ENCODE measurements at places on chromosomes 7 and 10.
A peak's percentile ranks its signal among the peaks of the same experiment; 100 is the strongest.

GRCh38 chr10:43585981-43586729 lies 11.7 kb upstream of the ZNF239 start:
- no peak for DNase-seq

DNA sequence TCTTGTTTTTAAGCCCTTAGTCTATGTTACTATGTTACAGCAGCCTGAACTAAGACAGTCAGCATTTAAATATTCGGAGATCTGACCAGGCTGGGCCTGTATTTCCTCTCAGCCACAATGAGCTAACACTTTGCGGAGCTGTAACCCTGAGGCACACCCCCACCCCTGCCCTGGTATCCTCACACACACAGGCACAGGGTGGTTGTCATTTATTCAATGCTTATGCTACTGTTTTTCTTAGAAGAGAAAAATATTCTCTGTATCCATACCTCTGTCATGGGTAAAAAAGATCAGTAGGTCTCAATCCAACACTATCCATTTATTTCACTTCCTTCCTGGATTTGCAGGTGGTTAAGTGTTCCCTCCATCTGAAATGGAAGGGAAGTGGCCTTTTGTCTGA lies 80.3 kb upstream of the TRIL start:
- no peak for DNase-seq

- DNase-seq: no peak
These were observed 84.5 kb downstream of the AVL9 start for GRCh38 chr7:32579776-32580175.

DNA sequence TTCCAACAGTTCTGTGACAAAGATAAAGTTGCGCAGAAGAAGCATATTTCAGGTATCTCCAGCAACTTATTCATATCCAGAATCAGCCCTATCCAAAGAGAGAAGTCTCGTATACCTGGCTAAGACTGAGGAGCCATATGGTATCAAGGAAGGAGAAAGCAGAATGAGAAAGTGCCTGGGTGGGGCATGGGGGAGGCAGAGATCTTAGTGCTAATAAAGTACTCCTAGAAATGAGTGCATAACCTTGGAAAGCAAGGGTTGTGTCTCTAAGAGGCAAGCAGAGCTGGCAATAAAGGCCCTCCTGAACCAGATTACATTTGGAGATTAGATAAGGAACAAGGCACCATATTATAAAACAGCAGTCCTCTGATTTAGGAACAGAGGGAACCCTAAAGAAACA lies 12.7 kb downstream of the TASOR2 start:
- DNase-seq: no peak

DNA sequence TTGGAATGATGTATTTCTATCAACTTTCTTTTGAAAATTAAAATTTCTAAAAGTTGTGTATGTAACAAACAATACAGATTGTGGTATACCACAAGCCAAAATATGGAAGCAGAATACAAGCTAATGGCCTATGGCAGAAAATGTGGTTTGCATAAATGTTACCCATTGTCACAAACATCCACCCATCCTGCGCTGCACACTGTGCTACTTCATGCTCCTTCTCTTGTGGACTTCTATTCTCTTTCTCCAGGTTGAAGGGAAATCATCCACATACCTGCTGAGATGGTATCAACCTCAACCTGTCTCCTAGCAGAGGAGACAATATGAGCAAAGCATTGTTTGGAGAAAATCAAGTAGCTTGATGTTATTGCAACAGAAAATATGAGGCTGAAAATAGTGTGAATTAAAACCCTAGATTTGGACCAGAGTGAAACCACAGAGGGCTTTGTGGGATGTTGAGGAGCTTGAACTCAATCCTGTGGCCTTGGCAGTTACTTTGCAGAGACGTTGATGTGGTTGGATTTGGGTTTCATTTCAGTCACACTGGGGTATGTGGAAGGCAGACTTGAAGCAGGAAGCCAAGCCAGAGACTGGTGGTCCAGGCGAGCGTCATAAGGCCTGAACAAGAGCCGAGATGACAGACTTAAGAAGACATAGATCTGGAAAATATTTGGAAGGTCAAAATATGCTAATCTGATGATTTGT lies 63.8 kb downstream of the ICA1 start:
- DNase-seq: no peak

DNA sequence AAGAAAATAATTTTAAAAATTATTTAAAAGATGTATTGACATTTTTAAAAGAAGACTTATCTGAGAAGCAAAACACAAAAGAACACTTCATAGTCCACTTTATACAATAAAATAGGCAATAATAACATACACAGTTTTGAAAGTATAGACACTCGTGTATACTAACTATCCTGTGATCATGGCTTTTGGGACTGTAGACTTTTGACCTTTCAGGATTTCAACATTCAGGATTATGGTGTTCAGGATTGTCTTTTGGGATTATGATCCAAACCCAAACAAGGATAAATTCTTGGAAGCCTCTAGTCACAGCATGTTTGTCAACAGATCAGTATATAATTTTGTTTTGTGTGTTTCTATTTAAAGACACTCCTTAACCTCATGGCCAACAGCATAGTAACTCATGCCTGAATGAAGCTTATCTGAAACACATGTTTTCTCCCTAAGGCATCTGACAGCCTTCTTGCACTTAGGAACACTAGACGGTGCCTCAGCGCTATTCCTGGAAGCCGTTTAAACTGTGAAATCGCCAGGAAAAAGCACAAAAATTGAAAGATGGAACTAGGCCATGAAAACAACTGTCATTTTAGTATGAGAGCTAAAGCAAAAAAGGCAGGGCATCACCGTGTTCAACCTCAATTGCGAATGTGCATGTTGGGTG lies 29.9 kb downstream of the GSAP start:
- no peak for DNase-seq

- no peak for DNase-seq
These were observed 71.3 kb downstream of the CDHR3 start for GRCh38 chr7:106034383-106034782.

DNA sequence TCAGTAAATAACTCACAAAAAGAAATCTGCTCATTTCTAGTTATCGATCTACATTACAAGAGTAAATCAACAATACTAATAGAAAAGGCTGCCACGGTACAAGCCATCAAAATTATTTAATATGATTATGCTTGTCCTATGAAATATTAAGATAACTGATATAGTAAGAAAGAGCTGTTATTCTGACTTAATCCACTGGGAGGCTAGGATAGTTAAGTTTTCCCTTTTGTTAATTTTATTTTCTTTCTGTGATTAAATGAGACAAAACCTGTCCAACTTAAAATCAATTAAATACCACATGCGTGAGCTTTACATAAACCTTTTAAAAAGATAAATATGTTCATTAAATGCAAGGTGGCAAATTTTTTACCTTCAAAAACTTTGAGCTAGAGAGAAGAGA lies 114.8 kb downstream of the LMBR1 start:
- DNase-seq: no peak

DNA sequence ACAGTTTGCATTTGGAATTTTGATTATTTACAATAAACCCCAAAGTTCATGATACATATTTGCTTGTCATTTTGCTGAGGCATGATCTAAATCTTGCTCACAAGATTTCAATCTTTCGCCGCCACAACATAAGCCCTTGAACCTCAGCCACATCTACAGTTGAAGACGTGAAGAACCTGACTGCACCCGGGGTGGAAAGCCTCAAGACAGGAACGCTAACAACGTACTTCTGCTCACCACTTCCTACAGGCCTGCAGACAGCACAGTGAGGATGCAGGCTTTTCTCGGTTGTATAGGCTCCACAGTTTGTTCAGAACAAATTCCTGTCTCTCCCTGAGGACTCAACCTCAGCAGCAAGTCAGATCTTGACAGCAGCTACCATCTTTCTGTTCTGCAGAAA lies 393.8 kb upstream of the PRKCQ start:
- DNase-seq: peak; percentile 15

GRCh38 chr10:116197946-116198675 lies 74.9 kb downstream of the GFRA1 start:
- DNase-seq: no peak

DNA sequence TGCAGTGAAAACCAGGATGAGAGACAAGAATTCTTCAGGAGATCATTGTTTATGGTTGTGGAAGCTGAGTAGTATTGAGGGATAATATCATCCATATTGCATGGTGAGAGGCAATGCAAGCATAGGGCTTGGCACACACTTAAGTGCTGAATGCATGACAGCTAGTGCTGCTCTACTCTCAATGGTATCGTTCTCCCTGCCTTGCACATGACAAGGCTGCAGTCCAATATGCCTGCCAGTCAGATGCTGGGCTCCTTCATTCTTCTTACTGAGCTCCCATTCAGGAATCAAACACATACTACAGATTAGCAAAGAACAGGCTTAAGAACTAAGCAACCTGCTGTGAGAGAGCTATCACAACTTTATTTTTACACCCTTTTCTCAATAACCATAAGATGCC lies 72.2 kb downstream of the SORCS1 start:
- no peak for DNase-seq

DNA sequence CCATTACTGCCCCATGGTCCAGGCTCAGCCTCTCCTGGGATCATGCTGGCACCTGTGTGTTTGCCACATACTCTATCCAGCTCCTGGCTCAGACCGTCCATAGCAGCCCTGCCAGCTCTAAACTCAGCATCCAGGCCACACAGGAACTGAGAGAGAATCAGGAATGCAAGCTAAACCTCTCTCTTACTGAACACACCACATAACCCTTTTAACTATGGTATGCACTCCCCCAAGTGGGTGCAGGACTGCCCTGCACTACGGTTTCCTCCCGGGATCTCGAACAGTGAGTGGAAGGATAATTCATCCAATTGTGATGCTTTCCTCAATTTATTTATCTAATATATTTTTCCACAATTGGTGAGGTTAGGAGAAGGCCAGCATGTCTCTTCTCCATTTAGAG lies 17.1 kb upstream of the ZNF800 start:
- DNase-seq: no peak

Measured in KBM-7 (cell line).